Esophagus squamous epithelium (tissue), 5 donors: ENCODE measurements at places on chromosomes 5 and 9. TPM values are rescaled to one million over a fixed set of nuclear protein-coding genes. Genes with fewer than 3 reads are reported as not detected.

DNA sequence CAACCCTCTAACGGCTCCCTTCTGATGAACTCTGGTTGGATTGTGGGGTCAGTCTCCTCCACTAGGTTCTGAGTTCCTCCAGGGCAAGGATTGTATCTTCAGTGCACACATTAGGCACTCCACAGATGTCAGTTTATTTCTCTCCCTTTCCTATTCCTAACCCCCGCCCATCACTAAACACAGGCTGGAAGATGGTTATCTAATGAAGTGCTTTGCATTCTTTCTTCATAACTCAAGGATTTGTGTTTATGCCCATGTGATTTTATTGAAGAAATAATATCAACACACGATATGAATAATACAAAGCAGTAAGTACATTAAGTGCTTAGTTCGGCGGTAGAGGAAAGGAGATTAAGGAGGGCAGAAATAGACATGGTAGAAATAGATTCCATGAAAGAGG, 4.4 kb upstream of the CREBRF start:
- no peak for DNase-seq

GRCh38 chr9:107548298-107549142, 59.0 kb upstream of the KLF4 start:
- DNase-seq, result no peak

Gene NRARP
- total RNA-seq, result 33.9 TPM

Gene ST6GALNAC6
- 69.4 TPM for total RNA-seq
